ENCODE measurements at places on chromosomes 4 and X. TPM values are rescaled to one million over a fixed set of nuclear protein-coding genes. Genes with fewer than 3 reads are reported as not detected.

RS1 gene
- not detected for polyA plus RNA-seq

SPOCK3 gene
- not detected for polyA plus RNA-seq

HPGDS gene
- polyA plus RNA-seq = not detected

UGT2A3 gene
- polyA plus RNA-seq = not detected

CYBB gene
- polyA plus RNA-seq = 0.94 TPM

SERPINA7 gene
- not detected for polyA plus RNA-seq

TRPC3 gene
- not detected for polyA plus RNA-seq
